ENCODE measurements at places on chromosomes 7 and 10. TPM values are rescaled to one million over a fixed set of nuclear protein-coding genes. Genes with fewer than 3 reads are reported as not detected.

The ANTXRL gene
- total RNA-seq = not detected

The FAM25C gene
- total RNA-seq = not detected

The SOSTDC1 gene
- total RNA-seq = not detected

The GTF2IRD1 gene
- total RNA-seq = 0.96 TPM

The RTKN2 gene
- total RNA-seq = 3.7 TPM

The FAM24A gene
- total RNA-seq = not detected

The SNCG gene
- total RNA-seq = 0.56 TPM

The FKBP9 gene
- total RNA-seq = 2.4 TPM

The LIPF gene
- not detected for total RNA-seq

The CDK14 gene
- 1.6 TPM for total RNA-seq

The EPDR1 gene
- not detected for total RNA-seq

The CACNA2D1 gene
- total RNA-seq = not detected

The HOXA3 gene
- total RNA-seq = not detected

The CELF2 gene
- 111 TPM for total RNA-seq

The LRRC4 gene
- 1.3 TPM for total RNA-seq

The SLC39A12 gene
- not detected for total RNA-seq

- no peaks in the 10 kb centered on the region for H3K36me3 ChIP-seq
- H3K27me3 ChIP-seq = no peaks in the 10 kb centered on the region
- DNase-seq = no peak
Measured at GRCh38 chr7:5255832-5256231, 26.9 kb upstream of the SLC29A4 start.

DNA sequence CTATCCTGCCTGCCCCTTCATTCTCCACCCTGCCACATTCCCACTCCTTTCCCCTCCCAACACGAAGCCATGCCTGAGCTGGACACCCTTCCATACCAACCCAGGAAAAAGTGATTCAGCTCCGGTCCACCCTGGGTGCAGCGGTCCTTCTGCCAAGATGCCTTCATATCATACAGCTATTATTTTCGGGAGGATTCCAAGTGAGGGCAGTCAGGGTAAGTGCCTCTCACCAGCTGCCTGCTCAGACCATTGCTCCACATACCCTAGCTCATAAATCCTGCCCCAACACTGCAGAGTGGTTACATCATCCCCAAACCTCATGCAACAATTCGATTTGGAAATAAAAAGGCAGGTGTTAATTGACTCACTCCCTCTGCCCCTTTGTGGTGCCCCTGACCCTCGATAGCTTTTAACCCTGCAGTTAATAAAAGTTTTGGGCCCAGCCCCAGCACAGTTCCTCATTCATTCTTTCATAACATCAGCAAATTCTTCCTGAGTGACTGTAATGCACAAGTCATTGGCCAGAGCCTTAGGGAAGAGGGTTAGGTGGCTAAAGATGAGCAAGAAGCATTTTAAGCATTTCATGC, 42.6 kb downstream of the ZNF503 start:
- no peak overlapping the region for H3K4me3 ChIP-seq
- H3K27ac ChIP-seq = no peak overlapping the region
- H3K4me1 ChIP-seq = no peaks in the 10 kb centered on the region
- no peaks in the 10 kb centered on the region for H3K36me3 ChIP-seq
- no peak for DNase-seq
- H3K27me3 ChIP-seq = peaks cover 9% of the 10 kb centered on the region

GRCh38 chr7:149804106-149804505, 30.7 kb upstream of the ZNF467 start:
- no peak for DNase-seq
- no peaks in the 10 kb centered on the region for H3K27me3 ChIP-seq
- no peaks in the 10 kb centered on the region for H3K4me1 ChIP-seq
- H3K36me3 ChIP-seq = no peaks in the 10 kb centered on the region
- H3K4me3 ChIP-seq = no peak overlapping the region

GRCh38 chr10:62082271-62082656, 180.8 kb downstream of the ARID5B start:
- no peaks in the 10 kb centered on the region for H3K27me3 ChIP-seq
- peak overlapping the region; percentile 84 for H3K27ac ChIP-seq
- H3K36me3 ChIP-seq = peaks cover 56% of the 10 kb centered on the region
- peaks cover 78% of the 10 kb centered on the region for H3K4me1 ChIP-seq

DNA sequence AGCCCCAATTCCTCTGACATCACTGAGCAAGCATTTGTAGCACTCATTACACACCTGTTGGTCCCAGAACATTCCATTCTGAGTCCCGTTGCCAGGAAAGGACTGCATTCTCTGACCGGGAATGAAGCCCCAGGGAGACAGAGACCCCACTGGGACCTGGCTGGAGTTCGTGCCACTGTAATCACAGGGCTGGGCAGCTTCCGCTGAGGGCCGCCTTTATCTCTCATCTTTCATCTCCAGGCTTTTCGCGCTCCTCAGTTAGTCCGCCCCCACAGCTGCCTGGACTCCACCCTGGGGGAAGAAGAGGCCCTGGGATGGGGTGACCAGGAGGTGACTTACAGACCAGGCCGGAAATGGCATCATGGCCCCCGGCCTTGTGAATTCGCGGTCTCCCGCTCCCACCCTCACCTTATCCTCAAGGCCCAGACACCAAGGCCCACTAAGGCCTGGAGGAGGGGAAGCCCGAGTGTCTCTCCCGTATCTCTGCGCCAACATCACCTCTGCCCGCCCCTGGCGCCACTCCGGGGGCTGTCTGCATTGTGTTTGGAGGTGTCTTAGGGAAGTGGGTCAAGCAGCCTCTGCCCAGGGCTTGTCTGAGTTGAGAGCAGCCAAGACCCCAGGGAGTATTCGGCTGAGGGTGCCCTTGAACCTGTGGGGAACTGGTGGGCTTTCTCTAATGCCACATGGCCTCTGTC, 75.4 kb downstream of the PROSER2 start:
- H3K27me3 ChIP-seq = no peaks in the 10 kb centered on the region
- no peak overlapping the region for H3K4me3 ChIP-seq
- H3K36me3 ChIP-seq = no peaks in the 10 kb centered on the region
- H3K4me1 ChIP-seq = no peaks in the 10 kb centered on the region

- no peaks in the 10 kb centered on the region for H3K4me1 ChIP-seq
- H3K36me3 ChIP-seq = no peaks in the 10 kb centered on the region
- H3K27ac ChIP-seq = no peak overlapping the region
- no peak for DNase-seq
- H3K27me3 ChIP-seq = peaks cover 7% of the 10 kb centered on the region
Measured at GRCh38 chr10:93131986-93132385, 58.3 kb downstream of the CYP26A1 start.

- no peak overlapping the region for H3K4me3 ChIP-seq
- peaks cover 10% of the 10 kb centered on the region for H3K4me1 ChIP-seq
- H3K36me3 ChIP-seq = no peaks in the 10 kb centered on the region
- no peak overlapping the region for H3K27ac ChIP-seq
Measured at GRCh38 chr10:48655411-48656240, 29.0 kb upstream of the WDFY4 start.

GRCh38 chr7:5230265-5231067, 40.4 kb downstream of the WIPI2 start:
- peaks cover 2% of the 10 kb centered on the region for H3K27me3 ChIP-seq
- DNase-seq = no peak
- H3K27ac ChIP-seq = no peak overlapping the region
- H3K4me1 ChIP-seq = peaks cover 12% of the 10 kb centered on the region
- peaks cover 38% of the 10 kb centered on the region for H3K36me3 ChIP-seq

DNA sequence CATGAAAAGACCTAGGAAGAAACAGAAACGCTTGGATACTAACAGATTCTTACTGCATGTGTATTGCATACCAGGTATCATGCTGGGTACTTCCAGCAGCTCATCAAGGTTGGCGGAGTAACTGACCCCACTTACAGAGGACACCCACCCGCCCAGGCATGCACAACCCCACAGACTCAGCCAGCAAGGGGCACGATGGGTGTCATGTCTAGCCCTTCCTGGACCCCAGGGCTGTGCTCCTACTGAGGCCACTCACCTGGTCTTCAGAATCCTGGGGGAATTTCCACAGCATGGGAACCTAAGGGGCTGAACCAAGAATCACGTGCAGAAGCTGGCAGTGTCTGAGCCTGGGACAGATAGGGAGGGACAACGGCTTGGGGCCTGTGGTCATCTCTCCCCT, 134.1 kb upstream of the ZNF32 start:
- H3K27ac ChIP-seq = no peak overlapping the region
- no peak for DNase-seq
- no peaks in the 10 kb centered on the region for H3K27me3 ChIP-seq
- H3K4me3 ChIP-seq = no peak overlapping the region

- DNase-seq = no peak
- H3K36me3 ChIP-seq = no peaks in the 10 kb centered on the region
- H3K4me1 ChIP-seq = no peaks in the 10 kb centered on the region
- H3K27me3 ChIP-seq = no peaks in the 10 kb centered on the region
- H3K4me3 ChIP-seq = no peak overlapping the region
Measured at GRCh38 chr10:23584396-23584795, 145.5 kb downstream of the OTUD1 start.

DNA sequence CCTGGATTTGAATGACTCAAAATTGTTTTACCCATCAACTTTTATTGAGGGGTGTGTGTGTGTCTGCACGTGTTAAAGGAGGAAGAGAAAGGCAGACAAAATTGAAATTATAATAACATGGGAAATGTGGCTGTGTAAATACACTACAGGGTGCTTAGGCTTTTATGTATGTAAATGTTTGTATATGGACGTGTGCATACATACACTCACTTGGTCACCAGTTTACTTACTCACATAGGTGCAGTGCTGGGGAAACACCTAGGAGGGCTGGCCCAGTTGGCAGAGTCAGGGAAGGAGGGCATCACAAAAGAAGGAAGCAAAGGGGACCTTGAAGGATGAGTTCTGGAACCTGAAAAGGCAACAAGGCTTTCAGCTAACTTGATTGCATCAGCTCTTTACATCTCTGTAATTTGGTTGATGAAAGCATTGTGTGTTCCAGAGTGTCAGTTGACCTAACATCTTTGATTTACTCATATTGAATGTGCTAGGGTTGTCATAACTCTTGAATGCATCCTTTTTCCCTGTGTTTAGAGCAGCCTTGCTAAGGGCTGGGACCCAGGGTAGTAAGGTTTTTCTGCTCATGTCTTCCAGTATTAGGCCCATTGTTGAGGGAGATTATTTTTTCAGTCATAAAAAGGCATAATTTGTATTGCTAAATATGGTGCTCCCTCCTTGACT, 10.2 kb downstream of the WDR11 start:
- H3K4me3 ChIP-seq = no peak overlapping the region
- H3K4me1 ChIP-seq = peaks cover 7% of the 10 kb centered on the region
- no peaks in the 10 kb centered on the region for H3K27me3 ChIP-seq
- H3K27ac ChIP-seq = no peak overlapping the region

DNA sequence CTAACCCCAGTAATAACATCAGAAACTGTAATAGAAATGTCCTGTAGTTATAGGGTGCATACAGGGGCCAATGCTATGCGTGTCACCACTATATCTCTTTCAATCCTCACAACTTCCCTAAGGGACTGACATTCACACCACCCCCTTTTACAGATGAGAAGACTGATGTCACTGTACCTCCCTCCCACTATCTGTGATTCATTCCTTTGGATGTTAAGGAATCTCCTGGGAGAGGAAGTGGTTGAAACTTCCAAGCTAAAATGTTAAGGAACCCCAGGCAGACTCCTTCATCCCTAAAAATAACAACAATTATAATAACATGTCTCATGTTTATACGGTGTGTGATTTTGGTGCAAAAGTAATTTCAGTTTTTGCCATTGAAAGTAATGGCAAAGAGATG, 5.4 kb downstream of the COL13A1 start:
- no peak overlapping the region for H3K27ac ChIP-seq
- no peak for DNase-seq
- H3K4me3 ChIP-seq = no peak overlapping the region
- H3K27me3 ChIP-seq = peaks cover 22% of the 10 kb centered on the region
- H3K36me3 ChIP-seq = no peaks in the 10 kb centered on the region
- no peaks in the 10 kb centered on the region for H3K4me1 ChIP-seq

DNA sequence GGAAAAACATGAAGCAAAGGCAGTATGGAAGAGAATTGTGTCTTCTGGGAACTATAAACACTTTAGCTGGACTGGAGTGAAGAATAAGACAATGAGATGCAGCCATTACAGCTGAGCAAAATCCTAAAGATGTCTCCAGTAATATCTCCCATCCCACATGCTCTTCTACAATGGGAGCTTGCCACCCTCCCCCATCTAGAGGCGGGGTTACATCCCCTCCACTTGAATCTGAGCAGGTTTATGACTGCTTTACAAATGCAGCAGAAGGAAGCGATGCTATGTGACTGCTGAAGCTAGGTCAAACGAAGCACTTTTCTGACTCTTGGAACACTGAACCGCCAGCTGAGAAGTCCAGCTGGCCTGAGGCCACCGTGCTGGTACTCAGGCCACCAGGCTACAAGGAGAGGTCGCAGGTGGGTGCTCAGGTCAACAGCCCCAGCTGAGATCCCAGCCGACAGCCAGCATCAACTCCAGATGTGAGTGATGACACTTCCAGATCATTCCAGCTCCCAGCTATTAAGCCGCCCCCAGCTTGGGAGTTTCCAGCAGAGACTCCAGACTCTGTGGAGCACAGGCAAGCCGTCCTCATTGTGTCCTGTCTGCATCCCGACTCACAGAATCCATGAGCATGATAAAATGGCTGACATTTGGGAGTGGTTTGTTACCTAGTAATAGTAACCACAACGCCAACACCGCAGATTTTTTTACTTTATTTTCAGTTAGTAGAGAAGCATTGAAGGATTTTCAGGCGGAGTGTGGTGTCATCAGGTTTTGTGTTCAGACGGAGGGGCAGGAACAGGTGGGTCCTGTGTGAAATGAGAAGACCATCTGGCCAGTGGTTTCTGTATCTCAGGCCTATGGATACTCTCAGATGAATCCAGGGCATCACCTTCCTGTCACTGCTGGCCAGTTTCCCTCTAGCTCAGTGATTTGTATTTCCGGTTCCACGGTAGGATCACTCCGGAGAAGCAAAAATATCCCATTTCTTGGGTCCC, 89.3 kb downstream of the NPY start:
- H3K4me1 ChIP-seq = no peaks in the 10 kb centered on the region

- H3K36me3 ChIP-seq = no peaks in the 10 kb centered on the region
- no peak for DNase-seq
- H3K4me1 ChIP-seq = no peaks in the 10 kb centered on the region
- peaks cover 16% of the 10 kb centered on the region for H3K27me3 ChIP-seq
- no peak overlapping the region for H3K27ac ChIP-seq
- H3K4me3 ChIP-seq = no peak overlapping the region
Measured at GRCh38 chr7:108114117-108114841, 15.9 kb downstream of the LAMB4 start.

DNA sequence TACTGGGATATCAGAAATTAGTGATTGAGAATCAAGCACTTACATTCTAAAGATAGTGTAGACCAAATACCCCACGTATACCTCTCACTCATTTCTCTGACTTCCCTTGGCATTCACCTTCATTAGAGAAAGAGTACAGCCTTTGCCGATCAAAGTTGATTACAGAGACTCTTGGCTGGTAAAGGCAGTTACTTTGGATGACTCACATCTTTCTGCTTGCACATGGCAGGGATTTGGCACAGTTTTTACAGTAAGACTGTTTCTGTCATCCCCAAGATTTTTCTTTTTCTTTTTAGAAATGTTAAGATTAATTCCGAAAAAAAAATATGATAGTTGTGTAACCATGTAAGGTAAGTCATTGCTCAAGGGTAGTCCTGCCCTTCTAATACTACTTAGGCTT, 143.0 kb downstream of the TSPAN12 start:
- peaks cover 2% of the 10 kb centered on the region for H3K27me3 ChIP-seq
- H3K4me1 ChIP-seq = no peaks in the 10 kb centered on the region
- no peaks in the 10 kb centered on the region for H3K36me3 ChIP-seq
- no peak overlapping the region for H3K4me3 ChIP-seq

Measured in activated T-helper 1 cell treated with anti-CD3 and anti-CD28 coated beads, Interleukin-12 subunit alpha, Interleukin-12 subunit beta, Interleukin-2, Interleukin-4 antibody, amounts not matched to agents 30 ng/mL and 10 ng/mL and 1 ng/mL, durations not matched to agents 14 hours and 24 hours and 36 hours (primary cell).